ENCODE measurements at places on chromosomes 13 and 19. TPM values are rescaled to one million over a fixed set of nuclear protein-coding genes. Genes with fewer than 3 reads are reported as not detected.
A peak's percentile ranks its signal among the peaks of the same experiment; 100 is the strongest.

DNA sequence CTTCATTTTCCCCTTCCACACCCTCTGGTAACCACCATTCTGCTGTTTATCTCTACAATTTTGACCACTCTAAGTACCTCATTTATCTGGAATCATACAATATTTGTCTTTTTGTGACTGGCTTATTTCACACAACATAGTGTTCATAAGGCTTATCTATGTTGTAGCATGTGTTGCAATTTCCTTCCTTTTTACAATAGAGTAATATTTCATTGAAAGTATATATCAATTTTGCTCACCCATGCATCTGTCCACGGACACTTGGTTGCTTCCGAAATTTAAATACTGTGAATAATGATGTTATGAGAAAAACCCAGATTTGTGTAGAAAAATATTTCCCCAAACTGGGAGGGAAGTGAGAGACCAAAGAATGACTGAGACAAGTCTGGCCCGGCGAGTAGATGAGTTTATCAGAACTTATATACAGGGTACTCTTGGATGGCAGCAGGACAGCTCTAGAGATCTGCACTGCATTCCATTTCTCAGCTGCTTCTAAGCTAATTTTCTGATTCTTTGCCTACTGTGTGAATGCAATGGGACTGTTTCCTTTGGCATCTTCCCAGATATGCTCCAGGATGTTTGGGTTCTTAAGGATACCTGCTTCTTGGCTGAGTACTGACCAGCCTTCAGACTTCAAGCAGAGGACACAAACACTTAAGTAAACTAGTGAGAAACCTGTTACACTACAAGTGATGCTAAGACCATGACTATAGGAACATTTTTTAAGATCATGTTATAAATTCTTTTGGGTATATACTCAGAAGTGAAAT, 834.0 kb upstream of the PCDH9 start:
- H3K4me3 ChIP-seq, result no peak overlapping the region
- no peaks in the 10 kb centered on the region for H3K4me1 ChIP-seq
- DNase-seq, result no peak
- no peaks in the 10 kb centered on the region for H3K36me3 ChIP-seq
- H3K27ac ChIP-seq, result no peak overlapping the region
- no peaks in the 10 kb centered on the region for H3K27me3 ChIP-seq

GRCh38 chr19:14559916-14560775, 11.7 kb downstream of the NDUFB7 start:
- no peak for DNase-seq
- H3K4me3 ChIP-seq, result no peak overlapping the region
- H3K27me3 ChIP-seq, result no peaks in the 10 kb centered on the region
- H3K36me3 ChIP-seq, result peaks cover 2% of the 10 kb centered on the region
- H3K4me1 ChIP-seq, result no peaks in the 10 kb centered on the region

Gene ZNF177
- total RNA-seq, result 0.34 TPM

Gene ZNF573
- total RNA-seq, result 9.1 TPM

- no peaks in the 10 kb centered on the region for H3K36me3 ChIP-seq
- no peaks in the 10 kb centered on the region for H3K27me3 ChIP-seq
- H3K4me3 ChIP-seq, result no peak overlapping the region
- no peak overlapping the region for H3K27ac ChIP-seq
- no peaks in the 10 kb centered on the region for H3K4me1 ChIP-seq
Observed at GRCh38 chr13:31878955-31879354, 139.6 kb downstream of the RXFP2 start.

DNA sequence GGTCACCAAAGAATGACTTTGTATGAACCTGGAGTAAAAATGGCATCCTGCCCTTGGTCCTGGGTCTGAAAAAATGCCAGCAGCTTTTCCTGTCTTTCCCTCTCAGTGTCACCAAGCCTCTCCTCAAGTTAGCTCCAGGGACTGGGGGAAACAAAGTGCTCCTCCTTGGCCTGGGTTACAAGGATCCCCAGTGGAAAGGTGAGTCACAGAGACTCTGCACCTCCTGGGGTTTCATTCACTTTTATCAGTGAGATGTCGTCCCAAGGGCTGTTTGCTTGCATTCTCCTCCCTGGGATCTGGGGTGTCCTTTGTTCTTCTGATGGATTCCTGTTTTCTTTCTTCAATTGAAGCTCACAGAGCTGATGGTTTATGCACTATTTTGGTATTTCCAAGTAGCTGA, 93.2 kb upstream of the CSNK1A1L start:
- no peaks in the 10 kb centered on the region for H3K27me3 ChIP-seq
- H3K27ac ChIP-seq, result no peak overlapping the region
- no peak overlapping the region for H3K4me3 ChIP-seq

DNA sequence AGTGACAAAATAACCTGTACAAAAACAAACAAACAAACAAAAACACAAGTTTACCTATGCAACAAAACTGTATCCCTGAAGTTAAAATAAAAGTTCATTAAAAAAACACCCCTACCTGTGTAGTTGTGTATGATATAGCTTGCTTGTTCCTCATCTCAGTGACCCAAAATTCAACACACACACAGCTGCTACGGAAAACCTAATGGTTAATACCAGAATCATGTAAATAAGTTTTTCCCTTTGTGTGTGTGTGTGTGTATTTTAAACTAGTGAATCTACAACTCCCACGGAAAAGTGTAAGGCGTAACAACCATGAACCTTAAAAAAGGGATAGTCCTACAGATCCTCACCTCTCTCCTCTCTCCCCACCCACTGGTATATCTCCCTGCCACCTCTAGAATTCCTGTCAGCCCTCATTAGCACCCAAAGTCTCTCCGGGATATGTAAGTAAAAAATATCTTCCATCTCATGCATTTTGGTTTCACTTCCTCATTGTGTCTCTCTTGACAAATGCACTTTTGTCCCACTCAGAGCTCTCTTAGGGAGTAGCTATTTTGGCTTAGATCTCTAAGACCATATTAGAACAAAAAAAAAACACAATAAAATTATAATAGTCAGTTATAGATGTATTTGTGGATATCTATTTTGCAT, 2236.5 kb downstream of the PCDH9 start:
- H3K27me3 ChIP-seq, result no peaks in the 10 kb centered on the region
- no peaks in the 10 kb centered on the region for H3K4me1 ChIP-seq
- H3K36me3 ChIP-seq, result no peaks in the 10 kb centered on the region
- DNase-seq, result no peak
- H3K4me3 ChIP-seq, result no peak overlapping the region

- no peaks in the 10 kb centered on the region for H3K36me3 ChIP-seq
- DNase-seq, result peak; percentile 5
- H3K4me3 ChIP-seq, result no peak overlapping the region
- H3K27me3 ChIP-seq, result no peaks in the 10 kb centered on the region
- no peaks in the 10 kb centered on the region for H3K4me1 ChIP-seq
Observed at GRCh38 chr19:29538146-29538545, 12.4 kb downstream of the VSTM2B start.

- no peaks in the 10 kb centered on the region for H3K4me1 ChIP-seq
- peak; percentile 49 for DNase-seq
- no peaks in the 10 kb centered on the region for H3K27me3 ChIP-seq
- H3K36me3 ChIP-seq, result no peaks in the 10 kb centered on the region
- H3K27ac ChIP-seq, result no peak overlapping the region
- no peak overlapping the region for H3K4me3 ChIP-seq
Observed at GRCh38 chr13:50969691-50970090, 60.1 kb downstream of the RNASEH2B start.

DNA sequence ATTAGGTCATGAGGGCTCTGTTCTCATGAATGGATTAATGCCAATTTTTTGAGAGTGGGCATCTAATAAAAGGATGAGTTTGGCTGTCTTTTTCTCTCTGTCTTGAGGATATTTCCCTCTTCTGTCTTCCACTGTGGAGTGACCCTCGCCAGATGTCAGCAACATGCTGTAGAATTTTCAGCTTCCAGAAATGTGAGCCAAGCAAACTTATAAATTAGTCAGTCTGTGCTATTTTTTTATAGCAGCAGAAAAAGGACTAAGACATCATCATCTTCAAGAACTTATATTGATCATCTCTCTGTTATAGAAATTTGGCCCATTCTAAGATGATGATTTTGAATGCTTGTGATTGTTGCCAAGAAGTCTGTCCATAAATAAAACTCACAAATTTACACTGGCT, 431.4 kb downstream of the FGF9 start:
- H3K36me3 ChIP-seq, result no peaks in the 10 kb centered on the region
- no peaks in the 10 kb centered on the region for H3K27me3 ChIP-seq
- peaks cover under 1% of the 10 kb centered on the region for H3K4me1 ChIP-seq

DNA sequence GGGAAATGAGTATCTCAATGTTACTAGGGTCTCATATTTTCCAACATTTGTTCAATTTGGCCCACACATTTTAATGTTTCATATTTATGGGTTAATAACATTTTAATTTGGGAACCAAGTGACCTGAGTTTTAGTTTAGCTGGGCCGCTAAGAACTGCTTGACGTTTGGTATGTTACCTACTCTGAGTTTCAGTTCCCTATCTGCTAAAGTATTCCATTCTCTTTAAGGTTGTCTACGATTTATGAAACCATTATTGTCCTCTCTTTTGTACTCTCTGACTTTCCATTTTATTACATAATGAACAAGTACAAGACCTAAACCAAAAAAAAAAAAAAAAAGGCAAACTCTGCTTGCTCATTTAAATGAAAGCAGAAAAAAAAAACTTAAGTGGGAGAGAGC, 89.9 kb downstream of the FGF14 start:
- H3K27ac ChIP-seq, result no peak overlapping the region
- no peaks in the 10 kb centered on the region for H3K27me3 ChIP-seq

- DNase-seq, result peak; percentile 40
- no peaks in the 10 kb centered on the region for H3K36me3 ChIP-seq
- H3K4me3 ChIP-seq, result no peak overlapping the region
- H3K27me3 ChIP-seq, result no peaks in the 10 kb centered on the region
- H3K27ac ChIP-seq, result no peak overlapping the region
- H3K4me1 ChIP-seq, result no peaks in the 10 kb centered on the region
Observed at GRCh38 chr13:103067751-103068555, 1.7 kb upstream of the SLC10A2 start.

Gene S1PR4
- total RNA-seq, result not detected

All from Caco-2 (cell line).